ENCODE measurements at places on chromosomes 6 and 20. TPM values are rescaled to one million over a fixed set of nuclear protein-coding genes. Genes with fewer than 3 reads are reported as not detected.

OR12D3 gene
- polyA plus RNA-seq: not detected

PTK6 gene
- 1.1 TPM for polyA plus RNA-seq

NNAT gene
- 95.1 TPM for polyA plus RNA-seq

DUSP15 gene
- 16.1 TPM for polyA plus RNA-seq

Data from right renal pelvis (tissue), 4 donors.